ENCODE measurements at places on chromosomes 1 and 21. TPM values are rescaled to one million over a fixed set of nuclear protein-coding genes. Genes with fewer than 3 reads are reported as not detected.

GJA9 gene
- total RNA-seq = not detected

PEX11B gene
- 26.5 TPM for total RNA-seq

SLC41A1 gene
- total RNA-seq = 8.4 TPM

KDF1 gene
- 0.09 TPM for total RNA-seq

Data from bronchial smooth muscle cell (primary cell).